Fibroblast of skin of left quadriceps (primary cell): ENCODE measurements at places on chromosomes 2 and 18.

GRCh38 chr18:12946549-12947284, 1.1 kb upstream of the SEH1L start:
- peak; percentile 95 for DNase-seq

DNA sequence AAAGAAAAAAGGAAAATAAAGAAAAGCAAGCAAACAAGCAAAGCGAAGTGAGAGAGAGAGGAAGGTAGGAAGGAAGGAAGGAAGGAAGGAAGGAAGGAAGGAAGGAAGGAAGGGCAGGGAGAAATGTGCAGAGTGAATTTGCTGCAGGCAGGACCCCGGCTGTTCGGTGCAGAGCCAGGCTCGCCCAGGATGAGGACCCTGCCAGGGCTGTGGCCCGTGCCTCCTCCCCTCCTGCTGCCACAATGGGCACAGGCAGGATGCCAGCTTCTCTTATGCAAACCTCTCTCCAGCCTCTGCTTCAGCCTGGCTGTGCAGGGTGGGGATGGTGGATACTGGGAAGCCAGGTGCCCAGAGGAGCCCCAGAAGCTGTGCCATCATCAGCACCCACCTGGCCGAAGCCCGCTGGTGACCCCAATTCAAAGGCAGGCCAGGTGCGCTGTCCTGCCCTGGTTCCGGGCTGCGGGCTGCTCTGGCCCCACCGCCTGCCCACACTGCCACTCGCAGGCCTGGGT, 3.2 kb downstream of the GPR17 start:
- no peak for DNase-seq

GRCh38 chr18:21831413-21831831, 90.8 kb downstream of the MIB1 start:
- no peak for DNase-seq

- no peak for DNase-seq
Measured at GRCh38 chr18:22559414-22560274, 141.9 kb upstream of the CTAGE1 start.

- no peak for DNase-seq
Measured at GRCh38 chr18:77052983-77053309, 79.6 kb downstream of the MBP start.

- DNase-seq: no peak
Measured at GRCh38 chr2:30197570-30198192, 33.7 kb upstream of the LBH start.

- DNase-seq: no peak
Measured at GRCh38 chr2:67604360-67604759, 207.2 kb downstream of the ETAA1 start.

DNA sequence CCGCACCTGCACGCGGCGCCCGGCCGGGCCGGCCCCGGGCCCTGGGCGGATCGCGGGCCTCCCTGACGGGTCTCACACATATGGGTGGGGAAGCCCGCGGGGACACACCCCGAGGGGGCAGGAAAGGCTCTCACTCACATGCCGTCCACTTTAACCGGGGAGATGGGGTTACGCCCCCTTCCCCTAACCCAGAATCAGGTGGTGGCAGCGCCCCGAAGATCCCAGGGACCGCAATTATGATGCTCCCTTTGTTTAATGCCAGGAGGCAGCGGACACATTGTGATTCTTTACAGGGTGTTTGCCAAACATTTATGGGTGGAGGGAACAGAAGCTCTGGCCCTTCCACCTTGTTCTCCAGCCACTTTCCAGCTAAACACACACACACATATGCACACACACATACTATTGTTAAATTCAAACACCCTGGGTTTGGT, 424 bp upstream of the ANKRD44 start:
- DNase-seq: no peak

DNA sequence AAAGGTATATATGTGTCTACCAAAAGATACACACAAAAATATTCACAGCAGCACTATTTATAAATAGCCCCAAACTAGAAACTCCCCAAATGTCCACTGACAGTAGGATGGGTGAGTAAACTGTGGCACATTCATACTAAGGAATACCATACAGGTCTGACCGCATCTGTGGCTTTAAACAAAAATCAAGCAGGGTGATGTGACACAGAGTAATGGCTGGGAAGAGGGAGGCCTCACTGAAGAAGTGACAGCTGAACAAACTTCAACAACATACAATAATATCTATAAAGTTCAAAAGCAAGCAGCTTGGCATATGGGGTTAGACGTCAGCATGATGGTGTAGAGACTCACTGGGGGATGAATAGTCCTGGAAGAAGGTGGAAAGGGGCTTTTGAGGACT, 115.1 kb upstream of the PPP1CB start:
- DNase-seq: no peak

DNA sequence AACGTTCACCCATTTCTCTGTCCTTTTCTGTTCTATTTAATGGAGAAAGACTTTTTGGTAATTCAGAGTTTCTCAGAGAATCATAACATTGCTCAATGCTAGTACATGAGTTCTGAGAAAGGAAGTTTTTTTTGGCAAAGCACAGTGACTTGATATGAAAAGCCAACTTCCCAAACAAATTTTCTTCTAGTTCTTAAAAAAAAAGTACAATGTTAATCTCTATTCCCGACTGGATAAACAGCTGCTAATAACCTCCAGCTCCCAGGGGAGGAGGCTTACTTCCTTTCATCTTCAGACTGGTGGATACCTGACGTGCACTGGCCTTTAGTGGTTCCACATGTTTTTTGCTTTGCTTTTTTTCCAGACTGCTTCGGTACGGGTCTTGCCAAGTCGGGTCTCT, 284.6 kb upstream of the CCDC68 start:
- peak; percentile 58 for DNase-seq

- DNase-seq: no peak
Measured at GRCh38 chr2:172364261-172364660, 63.1 kb upstream of the ITGA6 start.

- no peak for DNase-seq
Measured at GRCh38 chr2:36333350-36334012, 22.1 kb upstream of the CRIM1 start.

DNA sequence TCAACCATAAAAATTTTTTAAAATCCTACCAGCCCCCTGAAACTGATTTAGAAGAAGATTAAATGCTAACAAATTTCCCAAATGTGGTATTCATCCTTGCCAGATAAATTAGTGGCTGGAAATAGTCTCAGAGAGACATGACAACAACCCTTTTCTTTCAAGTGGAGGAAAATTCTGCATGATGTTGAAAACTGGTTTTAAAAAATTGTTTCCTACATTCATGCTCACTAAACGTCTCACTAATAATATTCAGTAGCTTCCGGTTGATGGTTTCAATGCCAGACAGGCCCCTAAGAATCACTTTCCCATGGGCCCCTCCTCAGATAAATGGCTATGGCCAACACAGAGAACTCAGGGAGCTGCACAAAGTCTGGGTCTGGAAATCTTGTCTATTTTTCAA, 43.2 kb downstream of the NCKAP5 start:
- DNase-seq: no peak

DNA sequence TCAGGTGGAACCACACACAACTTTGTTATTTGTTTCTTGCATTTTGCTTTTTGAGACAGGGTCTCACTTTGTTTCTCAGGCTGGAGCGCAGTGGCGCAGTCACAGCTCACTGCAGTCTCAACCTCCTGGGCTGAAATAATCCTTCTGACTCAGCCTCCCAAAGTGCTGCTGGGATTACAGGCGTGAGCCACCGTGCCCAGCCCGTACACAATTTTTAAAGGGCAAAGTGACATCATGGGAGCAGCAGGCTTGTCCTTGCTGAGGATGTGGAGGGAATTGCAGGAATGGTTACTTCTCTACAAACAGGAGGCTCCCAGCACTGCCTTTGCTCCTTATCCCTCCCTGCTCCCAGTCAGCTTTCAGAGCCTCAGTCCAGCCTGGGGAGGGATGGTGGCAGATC, 355.9 kb upstream of the KLHL29 start:
- no peak for DNase-seq

GRCh38 chr2:120528693-120529076, 182.7 kb downstream of the INHBB start:
- no peak for DNase-seq

- no peak for DNase-seq
Measured at GRCh38 chr2:3204031-3204821, 173.4 kb downstream of the EIPR1 start.

GRCh38 chr2:144986691-144987090, 466.8 kb upstream of the ZEB2 start:
- no peak for DNase-seq

DNA sequence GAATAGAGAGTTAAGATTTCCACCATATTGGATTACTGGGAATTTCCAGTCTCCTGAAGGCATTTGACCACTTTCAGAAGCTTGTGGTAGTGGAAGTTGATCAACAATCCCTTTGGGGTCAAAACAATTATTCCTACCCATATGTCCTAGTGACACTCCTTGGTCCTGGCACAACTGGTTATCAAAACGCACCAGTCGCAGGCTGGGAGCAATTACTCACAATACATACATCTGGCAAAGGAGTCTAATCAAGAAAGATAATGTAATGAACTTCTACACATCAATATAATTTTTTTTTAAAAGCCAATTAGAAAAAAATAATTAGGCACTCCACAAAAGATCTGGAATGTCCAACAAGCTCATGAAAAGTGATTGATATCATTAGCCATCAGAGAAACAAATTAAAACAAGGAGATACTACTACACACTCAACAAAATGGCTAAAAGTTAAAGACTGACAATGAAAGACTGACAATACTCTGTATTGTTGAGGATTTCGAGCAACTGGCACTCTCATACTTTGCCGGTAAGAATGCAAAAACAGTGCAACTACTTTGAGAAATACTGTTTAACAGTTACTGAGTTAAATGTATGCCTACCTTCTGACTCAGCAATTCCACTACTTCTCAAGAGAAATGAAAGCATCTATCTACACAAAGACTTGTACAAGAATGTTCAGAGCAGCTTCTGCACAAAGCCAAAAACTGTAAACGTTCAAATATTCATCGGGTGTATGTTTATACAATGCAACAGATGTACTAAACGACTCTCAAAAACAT, 2.0 kb downstream of the INO80C start:
- no peak for DNase-seq

DNA sequence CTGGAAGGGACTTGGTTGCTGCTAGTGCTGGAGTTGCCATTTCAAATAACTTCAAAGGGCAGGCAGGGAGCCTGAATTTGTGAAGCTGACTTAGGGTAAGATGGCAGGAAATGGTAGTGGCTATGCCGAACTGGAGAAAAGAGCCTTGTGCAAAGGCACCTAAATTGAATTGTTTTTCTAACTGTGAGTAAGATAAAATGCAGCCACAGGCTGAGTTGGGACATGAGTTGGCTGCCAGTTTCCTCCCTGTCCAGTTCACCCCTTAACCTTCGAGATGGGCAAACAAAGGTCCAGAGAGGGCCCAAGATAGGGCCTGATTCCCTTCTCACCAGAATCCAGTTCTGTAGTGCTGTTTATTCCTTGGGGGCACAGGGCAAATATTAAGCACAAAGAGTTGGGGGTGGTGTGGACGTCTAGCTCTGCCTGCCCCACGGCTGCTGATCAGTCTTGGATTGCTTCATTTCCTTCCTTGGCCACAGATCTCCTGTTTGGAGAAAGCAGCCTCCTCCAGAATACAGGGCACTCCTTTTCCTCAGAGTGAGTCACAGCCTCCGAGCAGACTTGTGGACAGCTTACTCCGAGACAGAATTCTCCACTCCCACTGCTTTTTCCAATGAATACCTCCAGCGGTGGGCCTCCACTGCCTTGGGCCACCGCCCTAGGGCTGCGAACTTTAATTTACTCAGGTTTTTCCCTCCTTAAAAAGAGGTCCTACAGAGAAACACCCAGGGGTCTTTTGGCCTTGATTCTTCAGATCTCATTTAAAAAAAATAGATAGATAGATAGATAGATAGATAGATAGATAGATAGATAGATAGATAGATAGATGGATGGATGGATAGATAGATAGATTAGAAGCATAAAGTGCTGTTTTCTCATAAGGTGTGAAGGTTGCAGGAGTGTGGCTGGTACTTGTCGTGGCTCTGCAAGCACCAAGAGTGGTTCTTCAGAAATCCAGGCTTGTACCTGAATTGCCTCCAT, 18.4 kb upstream of the SLC20A1 start:
- DNase-seq: peak; percentile 88

GRCh38 chr2:41994233-41994637, 53.6 kb upstream of the PKDCC start:
- peak; percentile 90 for DNase-seq

DNA sequence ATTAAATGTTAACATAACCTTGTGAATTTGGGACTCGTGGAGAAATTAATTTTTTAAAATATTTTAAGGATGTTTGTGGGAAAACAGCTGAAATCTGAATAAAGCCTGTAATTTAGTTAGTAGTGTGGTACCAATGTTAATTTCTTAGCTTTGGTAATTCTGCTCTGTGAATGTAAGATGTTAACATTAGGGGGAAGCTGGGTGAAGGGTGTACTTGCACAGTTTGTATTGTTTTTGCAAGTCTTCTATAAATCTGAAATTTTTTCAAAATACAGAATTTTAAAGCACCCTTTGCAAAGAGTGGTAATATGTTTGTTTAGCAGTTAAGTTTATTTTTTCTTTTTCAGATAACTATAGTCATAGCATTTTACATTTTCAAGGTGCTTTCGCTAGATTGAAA, 4.5 kb downstream of the PTPRM start:
- no peak for DNase-seq

GRCh38 chr2:119029297-119029696, 87.3 kb downstream of the MARCO start:
- DNase-seq: no peak

DNA sequence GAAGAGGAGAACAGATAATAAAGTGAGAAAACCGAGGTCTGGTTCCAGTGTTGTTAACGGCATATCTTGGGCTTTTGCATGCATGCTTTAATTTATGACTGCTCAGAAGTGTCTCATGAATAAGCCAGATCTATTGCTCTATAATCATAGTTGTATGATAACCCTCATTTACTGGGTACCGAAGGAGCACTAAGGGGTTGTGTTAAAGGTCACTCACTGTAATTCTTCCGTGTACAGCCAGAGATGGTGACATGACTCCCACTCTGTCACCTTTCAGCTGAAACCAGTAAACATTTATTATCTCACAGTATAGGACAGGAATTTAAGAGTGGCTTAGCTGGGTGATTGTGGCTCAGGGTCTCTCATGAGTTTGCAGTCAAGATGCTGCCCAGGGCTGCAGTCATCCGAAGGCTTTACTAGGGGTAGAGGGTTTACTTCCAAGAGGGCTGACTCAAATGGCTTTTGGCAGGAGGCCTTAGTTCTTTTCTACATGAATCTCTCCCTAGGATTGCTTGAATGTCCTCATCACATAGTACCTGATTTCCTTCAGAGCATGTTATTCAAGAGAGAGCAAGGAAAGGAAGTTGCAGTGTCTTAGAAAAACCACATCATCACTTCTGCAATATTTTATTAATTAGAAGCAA, 107.0 kb downstream of the NAB1 start:
- no peak for DNase-seq

GRCh38 chr2:178441426-178441825, 9.5 kb downstream of the PRKRA start:
- DNase-seq: peak; percentile 20
